Neural crest cell (in vitro differentiated cells): ENCODE measurements at places on chromosomes 2 and 18.

DNA sequence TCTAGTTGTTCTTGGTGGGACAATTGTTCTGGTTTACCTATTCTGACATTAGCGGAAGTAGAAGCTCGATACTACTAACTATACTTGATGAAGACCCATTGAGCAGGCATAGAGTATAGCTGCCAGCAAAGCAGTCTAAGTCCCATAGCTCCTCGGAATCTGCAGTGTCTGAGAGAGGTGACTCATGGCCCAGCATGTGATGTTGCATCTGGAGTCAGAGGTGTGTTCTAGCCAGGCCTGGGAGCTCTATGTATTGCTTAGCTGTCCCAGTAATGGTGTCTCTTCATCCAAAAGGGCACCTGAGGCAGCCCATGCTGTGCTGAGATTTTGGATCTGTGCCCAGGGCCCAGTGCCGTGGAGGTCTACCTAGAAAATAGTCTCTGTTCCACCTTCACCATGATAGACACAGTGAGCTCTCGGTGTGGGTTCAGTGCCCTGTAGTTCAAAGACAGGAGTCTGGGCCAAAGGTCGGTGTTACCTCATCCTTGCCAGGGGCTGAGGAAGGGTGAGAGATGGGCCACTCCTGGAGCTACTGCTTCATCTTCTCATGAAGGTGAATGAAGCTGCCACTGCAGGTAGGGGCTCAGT is 47.3 kb downstream of the MEX3C start:
- DNase-seq: no peak

GRCh38 chr2:28369358-28369757 is 23.3 kb upstream of the FOSL2 start:
- DNase-seq: no peak

DNA sequence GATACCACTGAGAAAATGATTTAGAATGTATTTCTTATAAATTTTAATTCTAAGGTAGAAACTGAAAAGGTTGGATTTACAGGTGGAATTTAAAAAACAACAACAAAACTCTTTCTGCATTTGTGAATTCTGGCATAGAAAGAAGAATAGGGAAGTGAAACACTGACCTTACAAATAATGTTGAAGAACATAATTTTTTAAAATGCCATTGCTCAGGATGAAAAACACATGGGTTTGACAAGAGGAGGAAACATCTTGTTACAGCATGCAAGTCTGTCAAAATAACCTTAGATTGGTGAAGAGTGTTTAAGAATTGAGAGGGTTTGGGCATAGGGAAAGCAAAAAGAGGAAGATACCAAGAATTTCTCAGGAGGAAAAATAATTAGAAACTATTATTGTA is 184.3 kb downstream of the UBE2E3 start:
- no peak for DNase-seq

GRCh38 chr2:235116885-235117492 is 165.2 kb downstream of the SH3BP4 start:
- DNase-seq: no peak

- DNase-seq: peak; percentile 38
These were observed 232.9 kb downstream of the GULP1 start for GRCh38 chr2:188524519-188525113.

GRCh38 chr2:2926858-2927175 is 450.8 kb downstream of the EIPR1 start:
- DNase-seq: no peak

DNA sequence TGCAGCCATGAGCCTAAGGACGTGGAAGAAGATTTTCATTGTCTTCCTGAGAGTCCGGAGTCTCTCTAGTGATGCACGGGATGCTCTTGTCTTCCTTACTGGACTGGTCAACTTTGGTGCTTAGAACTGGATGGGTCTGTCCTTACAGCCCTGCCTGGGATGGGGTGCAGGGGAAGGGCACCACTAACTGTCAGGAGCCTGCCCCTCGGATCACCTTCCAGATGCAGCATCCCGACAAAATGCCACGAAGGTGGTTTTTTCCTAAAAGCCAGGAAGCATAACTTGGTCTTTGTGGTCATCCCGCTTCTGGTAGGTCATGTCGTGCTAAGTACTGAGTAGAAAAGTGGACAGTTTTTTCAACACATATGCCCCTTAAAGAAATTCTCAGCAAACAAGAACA is 207.4 kb upstream of the TWIST2 start:
- no peak for DNase-seq

GRCh38 chr2:100886085-100886484 is 66.1 kb downstream of the NPAS2 start:
- DNase-seq: no peak

DNA sequence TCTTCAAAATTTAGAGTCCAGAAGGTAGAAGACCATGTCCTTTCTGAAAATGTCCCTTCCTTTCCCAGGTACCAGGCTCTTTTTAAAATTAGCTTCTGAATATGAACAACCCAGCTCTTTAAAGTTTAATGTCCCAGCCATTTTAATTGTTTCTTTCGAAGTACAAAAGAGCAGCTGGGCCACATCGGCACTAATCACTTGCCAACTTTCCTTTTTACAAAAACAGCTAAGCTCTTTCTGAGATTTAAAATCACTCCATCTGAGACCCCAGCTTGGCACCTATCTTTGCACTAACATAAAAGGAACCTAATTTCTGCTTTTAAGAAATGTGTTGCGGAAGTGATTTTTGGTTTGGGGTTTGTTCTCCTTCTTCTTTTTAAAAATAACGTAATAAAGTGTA is 2.6 kb downstream of the BOD1L2 start:
- no peak for DNase-seq

DNA sequence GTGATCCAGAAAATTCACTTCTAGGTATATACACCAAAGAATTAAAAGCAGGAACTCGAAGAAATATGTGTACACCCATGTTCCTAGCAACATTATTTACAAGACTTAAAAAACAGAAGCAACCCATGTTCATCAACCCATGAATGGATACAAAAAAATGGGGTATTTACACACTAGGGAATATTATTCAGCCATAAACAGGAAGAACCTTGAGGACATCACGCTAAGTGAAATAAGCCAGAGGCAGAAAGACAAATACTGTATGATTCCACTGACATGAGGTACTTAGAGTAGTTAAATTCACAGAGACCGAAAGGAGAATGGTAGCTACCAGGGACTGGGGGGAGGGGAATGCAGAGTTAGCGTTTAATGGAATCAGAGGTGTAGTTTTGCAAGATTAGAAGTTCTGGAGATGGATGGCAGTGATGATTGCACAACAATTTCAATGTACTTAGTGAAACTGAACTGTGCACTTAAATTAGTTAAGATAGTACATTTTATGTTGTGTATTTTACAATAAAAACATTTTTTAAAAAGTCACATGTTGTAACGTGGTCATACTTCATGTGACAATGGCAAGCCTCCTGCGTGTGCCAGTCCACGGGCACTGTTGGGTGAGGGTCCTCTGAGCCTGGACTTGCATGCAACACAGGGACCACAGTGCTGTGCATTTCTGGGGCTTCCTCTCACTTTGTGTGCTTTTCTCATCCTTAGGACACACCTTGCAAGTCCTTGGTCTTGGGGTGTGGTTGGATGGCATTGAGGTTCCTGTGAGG is 206.1 kb upstream of the HDAC4 start:
- DNase-seq: no peak

GRCh38 chr2:17355608-17356329 is 162.5 kb downstream of the RAD51AP2 start:
- no peak for DNase-seq

DNA sequence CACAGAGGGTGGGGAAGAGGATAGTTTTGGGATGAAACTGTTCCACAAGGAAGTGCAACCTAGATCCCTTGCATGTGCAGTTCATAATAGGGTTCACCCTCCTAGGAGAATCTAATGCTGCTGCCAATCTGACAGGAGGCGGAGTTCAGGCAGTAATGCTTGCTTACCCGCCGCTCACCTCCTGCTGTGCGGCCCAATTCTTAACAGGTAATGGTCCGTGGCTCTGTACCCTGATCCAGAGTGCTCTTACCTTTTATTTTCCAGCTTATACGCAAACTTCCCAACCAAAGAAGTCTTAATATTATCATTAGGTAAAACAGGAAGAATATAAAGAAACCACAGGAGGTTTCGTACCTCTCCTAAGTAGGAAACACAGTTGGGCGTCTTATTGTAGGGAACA is 82.7 kb upstream of the CD302 start:
- no peak for DNase-seq

GRCh38 chr18:60894254-60894945 is 438.8 kb upstream of the CDH20 start:
- no peak for DNase-seq
